Putamen (tissue), 1 donor: ENCODE measurements at places on chromosomes 1 and 21.
A peak's percentile ranks its signal among the peaks of the same experiment; 100 is the strongest.

DNA sequence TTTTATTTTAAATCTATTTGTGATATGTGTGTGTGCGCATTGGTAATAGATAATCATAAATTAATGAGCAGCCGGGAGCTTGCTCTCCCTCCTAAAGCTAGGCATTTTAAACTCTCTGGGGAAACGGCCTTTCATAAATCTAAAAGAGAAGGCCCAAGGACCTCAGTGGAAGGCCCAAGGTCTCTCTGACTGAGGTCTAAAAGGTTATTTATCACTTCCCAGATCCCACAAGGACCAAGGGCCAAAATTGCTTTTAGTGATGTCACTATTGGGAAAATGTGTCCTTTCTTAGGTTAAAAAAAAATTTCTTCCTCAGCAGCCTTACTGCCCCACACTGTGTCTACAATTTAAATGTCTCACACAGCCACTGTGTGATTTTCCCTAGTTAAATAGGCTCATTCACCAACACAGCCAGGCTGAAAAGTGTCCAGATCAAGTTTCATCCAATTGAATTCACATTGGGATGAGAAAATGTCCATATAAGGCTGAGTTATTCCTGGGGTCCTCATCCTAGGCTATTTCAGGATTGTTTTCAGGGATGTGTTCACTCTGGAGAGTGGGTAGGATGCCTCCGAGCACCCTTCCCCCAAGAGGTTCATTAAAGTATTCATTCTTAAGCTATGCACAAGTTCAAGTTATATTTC is 46.1 kb downstream of the SLC44A3 start:
- DNase-seq: no peak

- no peak for DNase-seq
These were observed 8.3 kb upstream of the KCNE1 start for GRCh38 chr21:34520281-34520680.

DNA sequence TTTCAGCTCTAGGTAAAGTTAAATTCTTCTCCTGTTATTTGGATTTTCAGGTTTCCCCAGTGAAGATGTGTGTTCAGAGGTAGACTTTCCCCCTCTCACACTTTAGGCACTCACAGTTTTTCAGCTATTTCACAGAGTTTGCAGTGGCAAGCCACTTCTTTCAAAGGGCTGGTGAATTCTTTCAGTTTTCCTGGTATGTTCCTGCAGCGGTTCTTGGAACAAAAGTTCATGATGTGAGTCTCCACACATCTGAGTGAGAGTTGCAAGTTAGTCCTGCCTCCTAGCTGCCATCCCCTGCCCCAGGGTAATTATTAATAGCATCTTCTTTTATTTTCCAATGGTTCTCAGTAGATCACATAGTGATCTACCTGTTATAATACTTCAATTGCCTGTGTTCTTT is 27.3 kb upstream of the CD84 start:
- DNase-seq: no peak

DNA sequence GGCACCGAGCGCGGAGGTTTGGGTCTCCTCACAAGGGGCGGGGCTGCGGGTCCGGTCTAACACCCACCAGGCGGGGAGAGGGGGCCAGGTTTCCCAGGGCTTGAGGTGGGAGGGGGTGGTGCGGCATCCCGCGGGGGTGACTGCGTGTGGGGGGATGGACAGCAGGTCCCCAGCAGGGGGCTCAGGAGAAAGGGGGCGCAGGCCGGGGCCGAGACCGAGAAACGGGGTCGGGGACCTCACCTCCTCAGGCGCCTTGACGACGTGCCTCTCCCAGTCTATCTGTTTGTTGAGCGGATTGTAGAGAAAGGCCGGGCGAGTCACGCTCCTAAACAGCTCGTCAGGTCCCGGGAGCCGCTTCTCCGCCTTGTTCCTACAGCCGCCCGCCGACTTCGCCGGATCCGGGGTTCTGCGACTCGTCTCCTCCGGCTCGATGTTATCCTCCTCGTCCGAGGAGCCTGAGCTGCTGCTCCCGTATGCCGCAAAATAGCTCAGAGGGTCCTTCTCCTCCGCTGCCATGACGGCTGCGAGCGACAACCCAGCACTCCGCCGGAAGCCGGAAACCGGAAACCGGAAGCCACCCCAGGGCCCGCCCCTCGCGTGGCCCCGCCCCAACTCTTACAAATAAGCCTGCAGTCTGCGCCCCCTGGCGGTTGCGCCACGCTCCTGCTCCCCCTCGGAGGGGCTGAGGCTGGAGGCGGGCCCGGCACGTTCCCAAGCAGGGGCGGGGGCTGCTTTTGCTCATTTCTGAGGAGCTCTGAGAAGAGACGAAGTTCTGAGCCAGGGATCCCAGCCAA is at the start of gene C1orf52:
TSS of gene C1orf52 (minus strand) at position 545 of the 794 bp plus-strand sequence. CDS start at position 516, 29 bp downstream.
- peak; percentile 93 for DNase-seq

DNA sequence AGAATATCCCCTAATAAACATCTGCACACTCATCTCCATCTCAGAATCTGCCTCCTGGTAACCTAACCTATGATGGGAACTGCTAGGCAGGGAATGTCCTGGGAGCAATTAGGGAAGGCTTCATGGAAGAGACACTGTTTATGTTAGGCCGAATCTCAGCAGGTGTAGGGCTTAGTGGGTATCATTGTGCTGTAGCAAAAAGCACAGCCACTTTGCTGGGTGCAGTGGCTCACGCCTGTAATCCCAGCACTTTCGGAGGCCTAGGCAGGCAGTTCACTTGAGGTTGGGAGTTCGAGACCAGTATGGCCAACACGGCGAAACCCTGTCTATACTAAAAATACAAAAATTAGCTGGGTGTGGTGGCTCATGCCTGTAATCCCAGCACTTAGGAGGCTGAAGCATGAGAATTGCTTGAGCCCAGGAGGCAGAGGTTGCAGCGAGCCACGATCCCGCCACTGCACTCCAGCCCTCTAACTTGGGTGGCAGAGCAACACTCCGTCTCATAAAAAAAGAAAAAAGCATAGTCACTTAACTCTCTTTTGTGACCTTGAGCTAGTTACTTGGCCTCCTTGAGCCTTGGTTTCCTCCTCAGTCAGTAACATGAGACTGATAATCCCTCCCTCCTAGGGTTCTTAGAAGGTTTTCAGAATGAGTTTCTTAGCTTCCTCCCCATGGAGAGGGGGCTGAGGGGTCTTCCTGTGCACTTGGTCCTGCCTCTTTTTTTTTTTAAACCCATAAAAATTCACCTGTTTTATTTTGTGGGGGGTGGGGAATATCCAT is 3.5 kb downstream of the RAB42 start:
- no peak for DNase-seq

DNA sequence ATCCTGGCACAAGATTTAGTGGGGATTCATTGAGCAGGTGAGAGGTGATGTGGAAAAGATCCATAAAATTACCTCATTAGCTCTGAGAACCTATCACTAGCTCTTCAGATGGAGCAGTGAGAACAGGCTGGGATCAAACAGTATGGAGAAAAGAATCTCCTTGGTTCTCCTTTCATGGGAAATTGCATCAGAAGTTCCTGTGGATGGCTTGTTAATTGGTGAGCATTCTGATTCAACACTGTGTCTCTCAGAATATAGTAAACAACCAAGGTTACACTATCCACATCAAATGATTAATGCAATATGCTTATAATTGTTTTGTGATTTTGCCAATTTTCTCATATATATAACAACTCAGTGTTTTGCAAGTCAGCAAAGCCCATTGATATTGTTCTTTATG is 8.3 kb upstream of the CD55 start:
- no peak for DNase-seq

DNA sequence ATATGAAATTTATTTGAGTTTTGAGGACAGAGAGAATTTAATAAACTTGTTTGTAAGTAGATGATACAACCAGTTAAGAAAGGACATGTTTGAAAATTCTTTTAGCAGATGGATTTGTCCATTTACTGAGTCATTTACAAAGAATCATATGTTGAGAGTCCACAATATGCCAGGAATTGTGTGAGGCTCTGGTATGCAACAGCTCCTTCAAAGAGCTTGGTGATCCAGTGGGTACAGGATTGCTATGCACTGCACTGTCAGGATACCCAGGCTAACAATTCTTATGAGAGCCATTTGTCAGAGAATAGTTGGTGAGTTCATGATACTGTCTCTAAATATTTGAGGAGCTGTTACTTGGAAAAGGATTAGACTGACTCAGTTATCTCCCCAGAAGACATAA is 11.0 kb downstream of the DNM3 start:
- DNase-seq: no peak

- peak; percentile 35 for DNase-seq
These were observed 11.1 kb upstream of the C1orf174 start for GRCh38 chr1:3910857-3911845.

GRCh38 chr1:169161496-169162194 is 55.2 kb downstream of the ATP1B1 start:
- no peak for DNase-seq

- peak; percentile 17 for DNase-seq
These were observed 162.8 kb downstream of the FASLG start for GRCh38 chr1:172821609-172822274.

DNA sequence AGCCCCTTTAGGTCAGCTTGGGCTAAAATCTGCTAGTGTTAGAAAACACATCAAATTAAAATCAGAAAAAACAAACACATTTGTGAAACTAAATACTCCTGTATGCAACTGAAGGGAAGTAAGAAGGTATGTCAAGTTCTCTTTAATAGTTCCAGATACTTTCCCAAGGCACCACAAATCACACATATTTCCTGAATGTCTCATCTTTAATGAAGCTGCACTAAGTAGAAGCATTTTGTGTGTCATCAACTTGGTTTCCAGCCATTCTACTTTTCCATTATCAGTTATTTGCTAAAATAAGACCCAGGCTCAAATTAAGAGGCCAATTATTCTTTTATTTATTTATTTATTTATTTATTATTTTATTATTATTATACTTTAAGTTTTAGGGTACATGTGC is 34.7 kb downstream of the CRB1 start:
- no peak for DNase-seq

- DNase-seq: no peak
These were observed at the start of gene PDZK1 for GRCh38 chr1:145707183-145707867. Gene PDZK1 (minus strand): TSS chr1:145707368. CDS start chr1:145688021, 19,347 bp downstream.

GRCh38 chr1:22959545-22960360 is 12.9 kb downstream of the LACTBL1 start:
- no peak for DNase-seq

GRCh38 chr1:94236013-94236491 is 1.3 kb downstream of the ARHGAP29 start:
- DNase-seq: no peak
